ENCODE measurements at places on chromosomes 12 and 14. TPM values are rescaled to one million over a fixed set of nuclear protein-coding genes. Genes with fewer than 3 reads are reported as not detected.
A peak's percentile ranks its signal among the peaks of the same experiment; 100 is the strongest.

Gene CABP1
- 0.10 TPM for total RNA-seq

Gene KRT4
- total RNA-seq: not detected

Gene MYO1H
- not detected for total RNA-seq

Gene RPGRIP1
- total RNA-seq: not detected

DNA sequence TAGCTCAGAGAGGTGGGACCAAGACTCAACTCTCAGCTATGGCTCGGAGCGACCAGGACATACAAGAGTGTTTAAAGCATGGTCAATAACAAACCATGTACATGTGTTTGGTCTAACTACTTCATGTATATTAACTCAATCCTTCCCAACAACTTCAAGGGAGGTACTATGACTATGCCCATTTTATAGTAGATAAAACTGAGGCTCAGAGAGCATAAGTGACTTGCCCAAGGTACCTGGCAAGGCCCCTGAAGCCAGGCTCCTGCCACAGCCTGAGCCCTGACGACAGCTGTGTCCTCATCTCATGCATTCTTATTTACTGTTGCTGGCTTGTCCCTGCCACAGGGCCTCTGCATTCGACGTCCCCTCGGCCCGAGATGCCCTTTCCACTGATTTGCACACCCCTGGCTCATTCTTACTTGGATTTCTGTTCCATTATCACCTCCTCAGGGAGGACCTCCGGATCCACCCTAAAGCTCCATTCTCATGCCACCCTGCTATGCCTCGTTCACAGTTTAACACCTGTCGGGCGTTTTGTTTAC lies 2.6 kb downstream of the TESC start:
- no peak for DNase-seq

DNA sequence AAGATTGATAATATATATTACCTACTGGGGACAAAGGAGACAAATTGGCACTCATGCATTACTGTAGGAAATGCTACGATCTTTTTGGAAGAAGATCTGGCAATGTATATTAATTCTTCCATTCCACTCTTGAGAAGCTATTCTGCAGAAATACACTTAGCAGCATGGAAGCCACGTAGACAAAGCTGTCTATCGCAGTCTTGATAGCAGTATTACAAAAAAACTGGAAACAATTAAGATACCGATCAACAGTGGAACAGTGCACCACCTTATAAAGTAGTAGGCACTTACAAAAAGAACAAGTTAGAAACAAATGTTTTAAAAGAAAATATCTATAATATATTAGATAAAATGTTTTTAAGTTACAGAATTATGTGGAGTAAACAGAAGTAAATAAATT lies 87.2 kb downstream of the ABCD2 start:
- no peak for DNase-seq

DNA sequence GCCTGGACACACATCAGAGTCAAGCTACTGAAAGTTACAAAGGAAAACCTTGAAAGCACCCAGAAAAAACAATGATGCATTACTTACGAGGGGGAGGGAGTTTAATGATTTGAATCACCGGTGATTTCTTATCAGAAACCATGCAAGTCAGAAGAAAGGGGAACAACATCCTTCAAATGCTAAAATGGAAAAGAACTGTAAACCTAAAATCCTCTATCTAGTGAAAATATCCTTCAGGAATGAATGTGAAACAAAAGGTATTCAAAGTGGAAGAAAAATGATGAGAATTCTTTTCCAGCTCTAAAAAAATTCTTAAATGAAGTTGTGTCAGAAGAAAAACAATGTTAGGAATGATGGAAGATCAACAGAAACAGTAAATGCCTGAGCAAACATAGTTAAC lies 16.8 kb downstream of the SCAF11 start:
- DNase-seq: no peak

DNA sequence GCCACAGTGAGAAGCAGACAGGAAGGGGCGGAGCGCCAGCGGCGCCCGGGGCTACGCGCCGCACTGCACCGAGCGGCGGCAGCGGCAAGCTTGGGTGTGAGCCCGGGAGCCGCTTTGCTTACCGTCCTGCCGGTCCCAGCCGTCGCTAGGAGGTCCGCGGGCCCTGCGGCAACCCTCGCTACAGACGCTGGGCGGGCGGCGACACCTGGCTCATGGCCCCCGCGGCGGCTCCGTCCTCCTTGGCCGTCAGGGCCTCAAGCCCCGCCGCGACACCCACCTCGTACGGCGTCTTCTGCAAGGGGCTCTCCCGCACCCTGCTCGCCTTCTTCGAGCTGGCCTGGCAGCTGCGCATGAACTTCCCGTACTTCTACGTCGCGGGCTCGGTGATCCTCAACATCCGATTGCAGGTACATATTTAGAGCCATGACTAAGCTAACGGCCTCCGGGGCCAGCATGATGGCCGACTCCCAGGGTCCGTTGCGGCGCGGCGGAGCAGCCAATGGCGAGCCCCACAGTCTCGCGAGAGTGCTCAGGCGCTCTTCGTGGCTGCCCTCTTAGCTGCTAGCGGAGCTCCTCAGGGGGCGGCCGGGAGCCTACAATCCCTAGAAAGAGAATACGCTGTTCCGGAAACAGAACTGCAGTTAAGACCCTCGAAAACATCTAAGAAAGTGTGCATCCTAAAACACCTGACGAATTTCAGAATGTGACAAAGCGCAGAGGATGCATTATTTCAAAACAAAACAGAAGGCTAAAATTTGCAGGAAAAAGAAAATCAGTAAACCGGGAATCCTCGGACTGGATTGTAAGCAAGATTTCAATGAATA lies at the start of gene SMIM10L1:
Gene SMIM10L1 (plus strand): TSS at position 50 of the 824 bp plus-strand sequence. CDS start 163 bp downstream, at position 213.
- peak; percentile 92 for DNase-seq

Gene SLCO1B1
- total RNA-seq: not detected

DNA sequence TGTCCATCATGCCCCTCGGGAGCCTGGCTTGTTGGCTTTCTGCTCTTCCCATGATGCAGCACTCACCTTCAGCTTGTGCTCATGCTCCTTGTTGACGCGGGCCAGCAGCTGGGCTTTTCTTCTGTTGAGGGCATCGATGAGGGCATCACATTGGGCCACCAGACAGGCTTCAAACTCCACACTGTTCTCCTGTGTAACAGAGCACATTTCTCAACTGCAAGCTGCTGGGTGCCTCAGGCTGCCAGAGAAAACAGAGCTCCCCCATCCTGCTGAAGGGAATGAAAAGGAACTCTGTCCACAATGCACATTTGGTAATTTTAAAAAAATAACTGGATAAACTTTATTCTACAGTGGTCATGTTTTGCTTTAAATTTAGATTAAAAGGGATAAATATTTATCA lies 72.1 kb downstream of the TRIM9 start:
- no peak for DNase-seq

DNA sequence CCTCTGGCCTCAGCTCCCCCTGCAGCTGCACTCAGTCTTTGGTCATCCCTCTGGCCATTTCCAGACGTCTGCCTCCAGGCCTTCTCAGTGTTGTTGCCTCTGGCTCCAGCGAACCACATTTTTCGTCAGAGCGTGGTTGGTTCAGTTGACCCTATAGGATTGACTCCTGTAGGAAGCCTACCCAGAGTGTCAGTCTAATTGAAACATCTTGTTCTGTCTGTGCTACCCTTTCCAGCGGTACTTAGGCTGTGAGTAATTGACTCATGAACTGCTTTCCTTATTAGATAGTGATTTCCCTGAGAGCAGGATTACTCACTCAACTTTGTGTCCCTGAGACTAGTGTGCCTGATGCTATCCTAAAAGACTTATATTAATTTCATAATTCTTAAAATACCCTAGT lies 373.2 kb downstream of the ATP23 start:
- no peak for DNase-seq

DNA sequence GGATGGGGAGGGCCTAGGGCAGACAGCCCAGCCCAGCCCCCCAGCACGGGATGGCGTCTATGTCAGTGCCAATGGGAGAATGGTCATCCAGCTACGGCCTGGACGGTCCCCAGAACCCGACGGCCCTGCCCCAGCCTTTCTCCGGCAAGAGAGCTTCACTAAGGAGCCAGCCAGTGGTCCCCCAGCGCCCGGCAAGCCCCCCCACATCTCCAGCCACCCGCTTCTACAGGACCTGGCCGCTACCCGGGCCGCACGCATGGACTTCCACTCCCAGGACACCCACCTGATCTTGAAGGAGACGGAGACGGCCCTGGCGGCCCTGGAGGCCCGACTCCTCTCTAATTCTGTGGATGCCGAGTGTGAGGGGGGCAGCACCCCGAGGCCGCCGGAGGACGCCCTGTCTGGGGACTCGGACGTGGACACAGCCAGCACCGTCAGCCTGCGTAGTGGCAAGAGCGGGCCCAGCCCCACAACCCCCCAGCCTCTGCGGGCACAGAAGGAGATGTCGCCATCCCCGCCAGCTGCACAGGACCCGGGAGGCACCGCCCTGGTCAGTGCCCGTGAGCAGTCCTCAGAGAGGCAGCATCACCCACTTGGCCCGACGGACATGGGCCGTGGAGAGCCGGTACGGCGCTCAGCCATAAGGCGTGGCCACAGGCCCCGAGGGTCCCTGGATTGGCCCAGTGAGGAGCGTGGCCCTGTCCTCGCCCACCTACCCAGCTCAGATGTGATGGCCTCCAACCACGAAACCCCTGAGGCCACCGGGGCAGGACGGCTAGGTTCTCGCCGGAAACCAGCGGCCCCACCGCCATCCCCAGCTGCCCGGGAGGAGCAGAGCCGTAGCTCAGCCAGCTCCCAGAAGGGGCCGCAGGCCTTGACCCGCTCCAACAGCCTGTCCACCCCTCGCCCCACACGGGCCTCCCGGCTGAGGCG lies 21.9 kb downstream of the CEP170B start:
- no peak for DNase-seq

Gene CRIP1
- 702 TPM for total RNA-seq

Gene ZNF891
- 2.7 TPM for total RNA-seq

DNA sequence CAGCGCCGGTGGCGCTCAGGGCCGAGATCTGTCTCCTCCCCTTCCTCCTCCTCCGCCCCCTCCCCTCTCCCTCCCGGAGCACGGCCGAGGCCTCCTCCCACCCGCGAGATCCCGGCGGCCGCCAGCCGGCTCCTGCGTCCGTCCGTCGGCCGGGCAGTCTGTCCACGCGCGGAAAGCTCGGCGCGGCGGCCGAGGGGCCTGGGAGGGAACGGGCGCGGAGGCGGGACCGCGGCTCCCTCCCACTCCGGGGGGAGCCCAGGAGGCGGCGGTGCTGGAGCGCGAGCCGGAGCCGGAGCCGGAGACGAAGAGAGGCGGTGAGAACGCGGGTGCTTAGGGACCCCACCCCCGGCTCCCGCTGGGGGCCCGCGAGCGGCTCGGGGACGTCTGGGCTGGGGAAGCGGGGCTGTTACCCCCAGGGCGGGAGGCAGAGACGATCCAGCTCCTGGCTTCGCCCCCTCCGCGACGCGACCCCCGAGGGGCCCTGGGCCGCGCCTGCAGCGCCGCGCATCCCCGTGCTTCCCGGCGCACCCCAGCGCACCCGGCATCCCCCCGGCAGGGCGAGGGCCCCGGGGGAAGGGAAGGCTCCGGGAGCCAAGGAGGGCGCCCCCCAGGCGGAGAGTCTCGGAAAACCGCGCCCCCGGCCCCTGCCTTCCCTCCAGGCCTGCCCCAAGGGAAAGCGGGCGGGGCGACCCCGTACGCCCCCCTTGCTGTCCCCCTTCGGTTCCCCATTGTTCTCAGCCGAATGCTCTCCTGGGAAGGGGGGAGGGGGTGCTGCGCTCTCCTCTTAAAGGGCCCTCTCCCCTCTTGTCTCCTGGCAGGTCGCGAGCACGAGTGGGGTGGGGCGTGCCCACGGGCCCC lies at the start of gene DTX1:
Gene DTX1 (plus strand): TSS at position 100 of the 858 bp plus-strand sequence. CDS start 1,463 bp downstream, outside the sequence.
- DNase-seq: no peak

GRCh38 chr12:11973396-11973795 lies 97.3 kb upstream of the BCL2L14 start:
- DNase-seq: no peak

DNA sequence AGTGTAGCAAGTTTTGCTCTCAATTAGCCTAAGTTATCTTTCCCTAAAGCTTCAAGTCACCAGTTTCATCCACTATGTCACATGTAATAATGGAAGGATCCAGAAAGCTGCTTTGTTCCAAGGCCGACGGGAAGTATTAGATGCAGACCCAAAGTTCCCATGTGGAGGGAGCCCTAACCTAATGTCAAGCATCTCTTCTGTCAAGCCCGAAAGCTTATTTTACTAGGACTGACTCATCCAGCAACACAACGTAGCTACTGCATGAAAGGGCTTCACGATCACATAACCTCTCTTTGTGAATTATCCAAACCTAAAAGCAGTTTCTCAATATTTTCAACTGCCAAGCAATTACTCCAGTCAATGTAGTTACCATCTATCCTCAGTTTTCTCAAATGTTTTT lies 133.4 kb downstream of the SLC6A15 start:
- no peak for DNase-seq

DNA sequence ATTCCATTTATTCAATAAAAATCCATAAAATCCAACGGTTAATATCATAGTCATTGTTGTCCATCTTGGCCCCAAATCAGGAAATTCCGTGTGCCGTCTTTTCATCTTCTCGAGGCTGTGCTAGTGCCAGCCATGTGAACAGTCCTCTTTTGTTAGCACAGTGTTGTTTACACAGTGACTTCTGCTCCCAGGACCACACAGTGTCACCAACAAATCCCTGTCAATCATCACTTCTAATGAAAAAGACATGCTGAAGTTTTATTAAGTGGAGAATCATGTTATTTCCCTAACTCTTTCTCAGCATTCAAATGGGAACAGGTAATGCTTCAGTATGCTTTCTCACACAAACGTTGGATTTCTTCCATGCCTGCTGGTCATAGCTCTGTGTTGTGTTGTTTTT lies 1.9 kb upstream of the SLCO1A2 start:
- DNase-seq: no peak

GRCh38 chr12:123469978-123470377 lies 12.0 kb downstream of the SNRNP35 start:
- no peak for DNase-seq

DNA sequence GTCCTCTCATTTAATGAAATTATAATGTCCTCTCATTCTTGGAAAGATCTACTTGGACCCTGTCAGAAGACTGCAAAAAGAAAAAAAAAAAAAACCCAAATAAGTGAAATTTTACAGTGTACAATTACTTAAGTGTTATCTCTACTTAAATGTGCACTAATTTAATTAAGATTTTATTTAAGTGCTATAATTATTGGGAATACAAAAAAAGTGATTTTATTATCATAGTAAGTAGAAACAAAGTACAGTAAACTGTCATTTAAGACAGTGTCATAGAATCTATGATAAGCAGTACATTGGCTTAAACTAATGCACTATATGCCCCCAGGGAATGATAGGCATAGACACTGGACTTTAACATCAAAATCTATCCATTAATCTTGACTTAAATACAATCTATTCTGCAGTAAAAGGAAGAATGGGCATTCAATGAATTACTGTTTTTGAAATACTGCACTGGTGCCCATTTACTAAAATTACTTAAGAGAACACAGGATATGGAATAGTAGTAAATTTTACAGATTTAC lies 23.3 kb downstream of the INSM2 start:
- no peak for DNase-seq

Data from activated CD4-positive, alpha-beta T cell treated with anti-CD3 and anti-CD28 coated beads, Interleukin-2, amount 10 ng/mL, durations not matched to agents 7 days and 5 days (primary cell).